ENCODE measurements at places on chromosomes 12 and 14.

DNA sequence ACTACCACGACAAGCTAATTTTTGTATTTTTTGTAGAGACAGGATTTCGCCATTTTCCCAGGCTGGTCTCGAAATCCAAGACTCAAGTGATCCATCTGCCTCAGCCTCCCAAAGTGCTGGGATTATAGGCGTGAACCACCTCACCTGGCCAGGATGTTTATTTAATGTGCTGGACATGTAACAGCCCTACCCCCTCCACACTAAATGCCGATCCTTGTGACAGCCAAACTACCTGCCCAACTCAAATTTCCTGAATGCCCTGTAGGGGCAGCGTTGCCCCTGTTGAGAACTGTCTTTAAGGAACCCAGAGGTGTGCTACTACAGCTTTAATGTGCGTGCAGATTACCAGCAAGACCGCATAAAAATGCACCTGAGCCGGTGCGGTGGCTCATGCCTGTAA is 48.1 kb downstream of the KCNK13 start:
- DNase-seq, result no peak
- H3K36me3 ChIP-seq, result no peaks in the 10 kb centered on the region
- H3K27ac ChIP-seq, result no peak overlapping the region
- no peaks in the 10 kb centered on the region for H3K27me3 ChIP-seq
- H3K4me3 ChIP-seq, result no peak overlapping the region
- no peaks in the 10 kb centered on the region for H3K4me1 ChIP-seq

GRCh38 chr12:53644133-53644532 is 18.0 kb upstream of the ATF7 start:
- no peaks in the 10 kb centered on the region for H3K36me3 ChIP-seq
- peaks cover 1% of the 10 kb centered on the region for H3K4me1 ChIP-seq
- no peaks in the 10 kb centered on the region for H3K27me3 ChIP-seq
- no peak overlapping the region for H3K27ac ChIP-seq
- no peak overlapping the region for H3K4me3 ChIP-seq

DNA sequence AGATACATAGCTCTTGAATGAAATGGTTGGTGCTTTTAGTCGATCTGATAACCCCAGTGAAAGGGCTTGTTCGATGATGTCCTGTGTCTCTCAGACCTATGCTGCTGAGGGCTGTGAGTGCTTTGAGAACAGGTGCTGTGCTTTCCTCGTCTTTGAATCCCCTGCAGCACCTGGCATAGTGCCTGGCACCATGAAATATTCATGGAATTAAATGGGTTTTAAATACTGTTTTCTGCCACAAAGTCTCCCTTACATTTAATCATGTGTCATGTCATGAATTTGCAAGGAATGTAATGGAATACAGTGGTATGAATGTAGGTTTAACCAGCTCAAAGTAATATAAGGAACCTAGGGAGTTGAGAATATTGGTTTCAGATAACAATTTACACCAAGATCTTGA is 220.5 kb upstream of the PRICKLE1 start:
- H3K27me3 ChIP-seq, result no peaks in the 10 kb centered on the region
- no peak overlapping the region for H3K4me3 ChIP-seq
- H3K27ac ChIP-seq, result no peak overlapping the region
- DNase-seq, result no peak
- H3K4me1 ChIP-seq, result no peaks in the 10 kb centered on the region

DNA sequence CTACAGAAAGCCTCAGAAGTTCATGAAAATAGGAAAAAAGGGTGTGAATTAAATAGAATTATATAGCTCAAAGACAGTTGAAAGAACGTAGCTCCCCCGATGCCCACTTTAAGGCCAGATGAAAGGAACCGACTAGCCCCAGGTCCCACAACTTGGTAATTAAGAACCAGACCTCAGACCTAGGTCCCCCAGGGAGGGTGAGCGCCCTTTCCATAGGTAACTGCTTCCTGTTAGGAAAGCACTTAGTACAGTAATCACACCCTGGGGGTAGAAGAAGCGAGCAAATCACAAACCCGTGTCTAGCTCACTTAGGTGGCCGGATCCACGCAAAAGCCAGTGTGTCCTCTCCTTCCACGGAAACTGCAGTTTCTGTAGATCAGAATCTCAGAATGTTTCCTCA is 77.1 kb downstream of the PLXNC1 start:
- peaks cover 2% of the 10 kb centered on the region for H3K4me1 ChIP-seq
- no peaks in the 10 kb centered on the region for H3K36me3 ChIP-seq
- DNase-seq, result no peak

GRCh38 chr12:12684375-12685106 is 11.4 kb downstream of the GPR19 start:
- H3K4me1 ChIP-seq, result no peaks in the 10 kb centered on the region
- no peaks in the 10 kb centered on the region for H3K36me3 ChIP-seq
- no peaks in the 10 kb centered on the region for H3K27me3 ChIP-seq
- H3K4me3 ChIP-seq, result no peak overlapping the region

DNA sequence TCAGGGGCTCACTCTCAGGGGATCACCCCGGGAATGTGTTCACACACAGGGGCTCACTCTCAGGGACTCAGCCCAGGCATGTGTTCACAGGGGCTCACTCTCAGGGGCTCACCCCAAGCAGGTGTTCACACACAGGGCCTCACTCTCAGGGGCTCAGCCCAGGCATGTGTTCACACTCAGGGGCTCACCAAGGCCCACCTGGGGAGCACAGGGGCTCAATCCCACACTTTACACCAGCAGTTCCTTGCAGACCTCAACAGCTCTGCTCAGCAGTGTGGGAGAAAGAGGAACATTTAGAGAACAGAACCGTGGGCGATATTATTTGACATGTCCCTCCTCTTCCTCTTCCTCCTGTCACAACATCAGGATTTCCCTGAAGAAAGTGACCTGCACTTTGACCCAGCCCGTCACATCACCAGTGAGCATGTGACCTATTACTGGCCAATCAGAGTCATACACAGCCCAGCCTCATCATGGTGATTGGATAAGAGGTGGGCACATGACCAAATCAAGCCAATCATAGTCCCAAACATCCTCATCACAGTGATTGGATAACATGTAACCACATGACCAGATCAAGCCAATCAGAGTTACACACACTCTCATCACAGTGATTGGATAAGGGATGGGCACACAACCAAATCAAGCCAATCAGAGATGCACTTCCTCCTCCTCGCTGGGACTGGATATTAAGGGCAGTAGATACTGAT is 359.4 kb upstream of the SFSWAP start:
- DNase-seq, result no peak
- H3K27ac ChIP-seq, result no peak overlapping the region
- peaks cover 23% of the 10 kb centered on the region for H3K4me1 ChIP-seq
- no peaks in the 10 kb centered on the region for H3K27me3 ChIP-seq
- H3K36me3 ChIP-seq, result no peaks in the 10 kb centered on the region

GRCh38 chr12:45708901-45709300 is 20.6 kb upstream of the ARID2 start:
- H3K27me3 ChIP-seq, result no peaks in the 10 kb centered on the region
- H3K36me3 ChIP-seq, result no peaks in the 10 kb centered on the region
- no peak overlapping the region for H3K4me3 ChIP-seq
- no peak for DNase-seq
- no peak overlapping the region for H3K27ac ChIP-seq

DNA sequence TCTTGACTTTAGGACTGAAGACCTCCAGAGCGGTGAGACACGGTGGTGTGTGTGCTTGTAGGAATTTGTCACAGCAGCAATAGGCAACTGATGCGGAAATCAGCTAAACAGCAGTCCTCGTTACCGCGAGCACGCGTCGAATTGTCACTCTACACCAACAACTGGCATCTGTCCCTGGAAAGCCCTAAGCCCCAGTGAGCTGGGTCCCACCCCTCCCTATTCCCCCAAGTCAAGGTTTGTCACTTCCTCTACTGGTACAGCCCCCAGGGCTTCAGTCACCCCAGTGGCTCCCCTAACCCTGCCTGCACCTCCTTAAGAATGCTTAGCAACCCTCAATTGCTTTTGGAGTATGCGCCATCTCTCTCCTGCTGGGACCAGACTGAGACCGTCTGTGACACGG is 173.6 kb downstream of the PIWIL1 start:
- no peak for DNase-seq
- H3K4me1 ChIP-seq, result no peaks in the 10 kb centered on the region
- no peaks in the 10 kb centered on the region for H3K27me3 ChIP-seq
- no peak overlapping the region for H3K27ac ChIP-seq
- no peak overlapping the region for H3K4me3 ChIP-seq
- H3K36me3 ChIP-seq, result no peaks in the 10 kb centered on the region

DNA sequence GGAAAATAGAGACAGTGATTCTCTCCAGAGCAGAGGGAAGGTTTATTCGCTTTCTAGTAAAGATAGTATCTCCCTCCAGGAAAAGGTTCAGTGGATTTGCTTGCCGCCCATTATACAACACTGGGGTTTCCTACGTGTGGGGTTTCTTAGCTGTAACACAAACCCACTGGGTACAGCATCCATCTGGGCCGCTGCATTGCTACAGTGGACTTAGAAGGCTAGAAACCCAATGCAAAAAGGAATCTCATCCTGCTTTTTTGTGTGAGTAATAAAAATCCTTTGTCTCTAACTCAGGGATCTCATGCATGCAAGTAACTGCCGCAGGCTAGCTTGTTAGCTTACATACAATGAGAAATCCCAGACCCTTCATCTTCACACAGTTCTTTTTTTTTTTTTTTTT is 67.1 kb upstream of the BCL2L14 start:
- no peak overlapping the region for H3K27ac ChIP-seq
- no peak overlapping the region for H3K4me3 ChIP-seq
- H3K27me3 ChIP-seq, result no peaks in the 10 kb centered on the region
- no peaks in the 10 kb centered on the region for H3K36me3 ChIP-seq
- no peak for DNase-seq

DNA sequence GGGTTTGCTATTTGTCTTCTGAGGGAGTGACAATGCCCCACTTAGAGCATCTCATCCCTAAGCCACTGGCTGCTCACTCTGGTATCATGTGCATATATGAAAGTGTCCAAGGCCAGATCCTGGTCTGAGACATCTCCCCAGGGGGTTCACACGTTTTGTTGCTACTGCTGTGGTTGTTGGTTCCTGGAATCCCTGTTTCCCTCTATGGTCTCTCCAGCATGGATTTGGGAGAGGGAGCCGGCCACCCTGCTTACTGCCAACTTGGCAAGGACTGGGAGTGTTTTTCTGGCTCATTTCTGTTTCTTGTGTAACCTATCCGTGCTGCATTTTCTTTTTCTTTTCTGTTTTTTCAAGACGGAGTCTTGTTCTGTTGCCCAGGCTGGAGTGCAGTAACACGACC is 101.3 kb upstream of the MAX start:
- DNase-seq, result no peak
- H3K4me3 ChIP-seq, result no peak overlapping the region
- no peaks in the 10 kb centered on the region for H3K4me1 ChIP-seq
- H3K27me3 ChIP-seq, result no peaks in the 10 kb centered on the region
- H3K36me3 ChIP-seq, result no peaks in the 10 kb centered on the region

DNA sequence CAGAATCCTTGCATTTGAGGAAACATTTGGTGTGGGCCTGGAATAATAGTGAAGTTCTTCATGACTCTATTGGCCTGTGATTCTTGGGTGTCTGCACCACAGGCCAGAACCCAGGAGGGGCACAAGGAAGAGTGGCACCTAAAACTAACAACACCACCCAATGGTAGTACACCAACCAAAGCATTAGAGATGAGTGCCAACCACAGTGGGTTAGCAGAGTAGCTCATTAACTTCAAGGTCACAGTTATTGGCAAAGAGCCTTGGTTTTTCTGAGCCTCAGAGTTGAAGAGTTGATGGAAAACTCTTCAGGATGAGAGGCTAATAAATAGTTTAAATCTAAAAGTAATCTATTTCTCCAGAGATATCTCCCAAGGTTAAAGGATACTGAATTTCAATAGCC is 57.0 kb downstream of the HELB start:
- no peak overlapping the region for H3K4me3 ChIP-seq
- no peak overlapping the region for H3K27ac ChIP-seq
- H3K27me3 ChIP-seq, result no peaks in the 10 kb centered on the region
- H3K36me3 ChIP-seq, result no peaks in the 10 kb centered on the region
- no peaks in the 10 kb centered on the region for H3K4me1 ChIP-seq

GRCh38 chr12:127170226-127171180 is 1096.5 kb upstream of the TMEM132C start:
- H3K4me3 ChIP-seq, result no peak overlapping the region
- no peaks in the 10 kb centered on the region for H3K27me3 ChIP-seq
- no peak for DNase-seq
- no peaks in the 10 kb centered on the region for H3K36me3 ChIP-seq
- H3K27ac ChIP-seq, result no peak overlapping the region
- no peaks in the 10 kb centered on the region for H3K4me1 ChIP-seq

GRCh38 chr12:117564881-117565280 is 203.5 kb upstream of the NOS1 start:
- DNase-seq, result no peak
- H3K27ac ChIP-seq, result no peak overlapping the region
- H3K4me1 ChIP-seq, result no peaks in the 10 kb centered on the region
- no peaks in the 10 kb centered on the region for H3K36me3 ChIP-seq
- no peak overlapping the region for H3K4me3 ChIP-seq

DNA sequence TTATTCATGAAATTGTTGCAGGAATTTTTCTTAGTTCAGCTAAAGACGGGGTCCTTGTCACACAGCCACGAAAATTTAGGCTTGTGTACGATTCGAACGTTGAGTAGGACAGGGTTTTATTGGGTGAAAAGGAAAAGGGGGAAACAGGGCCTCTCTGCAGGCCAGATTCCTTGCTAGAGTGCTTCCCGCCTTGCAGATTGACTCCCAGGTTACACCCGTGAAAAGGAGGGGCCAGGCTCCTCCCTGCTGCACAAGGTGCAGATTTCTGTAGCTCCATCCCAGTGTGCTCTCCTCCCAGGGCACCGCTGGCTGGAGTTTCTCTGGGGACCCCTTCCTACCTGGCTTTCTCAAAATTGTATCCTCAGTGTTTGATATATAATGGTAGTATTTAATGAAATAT is 221.5 kb downstream of the ERC1 start:
- no peak overlapping the region for H3K4me3 ChIP-seq
- no peaks in the 10 kb centered on the region for H3K36me3 ChIP-seq
- no peak for DNase-seq

GRCh38 chr12:50164963-50165362 is 2.2 kb downstream of the CERS5 start:
- no peak overlapping the region for H3K4me3 ChIP-seq
- DNase-seq, result no peak
- H3K36me3 ChIP-seq, result no peaks in the 10 kb centered on the region

GRCh38 chr14:35336494-35337268 is 44.5 kb downstream of the PSMA6 start:
- DNase-seq, result peak; percentile 98
- peak overlapping the region; percentile 82 for H3K27ac ChIP-seq
- H3K36me3 ChIP-seq, result no peaks in the 10 kb centered on the region
- H3K27me3 ChIP-seq, result no peaks in the 10 kb centered on the region
- H3K4me1 ChIP-seq, result peaks cover 37% of the 10 kb centered on the region

GRCh38 chr12:62899568-62900390 is 35.2 kb downstream of the PPM1H start:
- no peak for DNase-seq
- H3K36me3 ChIP-seq, result no peaks in the 10 kb centered on the region

- no peaks in the 10 kb centered on the region for H3K4me1 ChIP-seq
- no peak for DNase-seq
Measured at GRCh38 chr12:67988601-67989021, 636 bp upstream of the IFNG-AS1 start.

GRCh38 chr14:50831726-50832168 is 785 bp upstream of the NIN start:
- peak overlapping the region; percentile 90 for H3K27ac ChIP-seq
- H3K36me3 ChIP-seq, result no peaks in the 10 kb centered on the region
- peaks cover 2% of the 10 kb centered on the region for H3K4me1 ChIP-seq
- no peak for DNase-seq
- peak overlapping the region; percentile 86 for H3K4me3 ChIP-seq
- H3K27me3 ChIP-seq, result no peaks in the 10 kb centered on the region

All from ovary (tissue), 10 donors.